CD4-positive, alpha-beta T cell treated with Interleukin-21 for 1 hour (primary cell): ENCODE measurements at places on chromosomes 5 and 9.

DNA sequence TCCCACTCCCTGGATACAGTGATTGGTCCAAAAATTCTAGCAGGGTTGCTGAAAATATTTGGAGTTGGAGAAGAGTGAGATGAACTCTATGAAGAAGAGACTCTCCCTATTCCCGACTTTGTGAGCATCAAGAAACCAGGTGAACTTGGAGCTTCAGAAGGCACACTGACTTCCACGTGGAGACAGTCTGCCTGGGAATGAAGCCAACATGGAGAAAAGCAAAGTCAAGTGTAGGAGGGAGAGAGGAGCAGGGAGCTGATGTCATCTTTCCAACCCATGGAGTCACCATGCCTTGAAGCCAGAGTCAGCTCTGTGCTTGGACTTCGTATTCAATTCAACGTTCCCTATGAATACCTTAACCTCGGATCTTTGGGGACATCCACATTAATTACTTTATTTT is 125.1 kb downstream of the NPR3 start:
- DNase-seq = no peak

DNA sequence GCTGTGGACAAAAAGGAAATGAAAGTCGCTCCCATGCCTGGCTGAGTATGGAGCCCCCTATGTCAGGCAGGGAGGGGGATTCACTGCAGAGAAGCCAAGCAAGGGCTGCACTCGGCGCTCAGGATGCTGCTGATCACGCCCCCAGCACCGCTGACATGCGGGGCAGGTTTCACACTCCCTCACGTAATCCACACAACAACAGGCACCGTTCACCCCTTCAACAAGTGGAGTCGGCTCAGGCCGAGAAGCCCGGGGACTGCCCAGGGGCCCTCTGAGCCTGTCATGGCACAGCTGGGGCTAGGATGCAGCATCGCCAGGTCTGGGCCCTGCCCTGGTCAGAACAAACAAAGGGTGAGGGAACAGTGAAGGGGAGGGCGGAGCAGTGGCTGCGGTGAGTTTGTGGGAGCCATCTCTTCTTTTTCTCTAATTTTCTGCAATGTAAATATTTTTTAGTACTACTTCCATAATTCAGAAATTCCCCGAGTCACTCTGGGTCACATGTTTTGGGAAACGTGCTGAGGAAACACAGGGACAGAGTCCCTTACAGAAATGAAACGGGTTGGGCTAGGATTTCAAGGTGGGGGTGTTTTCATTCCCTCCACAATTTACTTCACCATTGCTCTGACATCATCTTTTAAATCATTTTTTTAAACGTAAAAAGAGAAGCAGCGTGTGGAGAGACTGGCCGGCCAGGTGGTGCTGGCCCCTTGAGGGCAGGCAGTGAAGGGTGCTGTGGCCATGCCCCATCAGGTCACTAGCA is 49.8 kb downstream of the PRRT1B start:
- no peak for DNase-seq

GRCh38 chr5:32094691-32095090 is 79.4 kb downstream of the GOLPH3 start:
- no peak for DNase-seq

GRCh38 chr9:79256691-79257213 is 315.0 kb upstream of the TLE4 start:
- no peak for DNase-seq

GRCh38 chr5:169789417-169789940 is 152.4 kb downstream of the DOCK2 start:
- DNase-seq = no peak

DNA sequence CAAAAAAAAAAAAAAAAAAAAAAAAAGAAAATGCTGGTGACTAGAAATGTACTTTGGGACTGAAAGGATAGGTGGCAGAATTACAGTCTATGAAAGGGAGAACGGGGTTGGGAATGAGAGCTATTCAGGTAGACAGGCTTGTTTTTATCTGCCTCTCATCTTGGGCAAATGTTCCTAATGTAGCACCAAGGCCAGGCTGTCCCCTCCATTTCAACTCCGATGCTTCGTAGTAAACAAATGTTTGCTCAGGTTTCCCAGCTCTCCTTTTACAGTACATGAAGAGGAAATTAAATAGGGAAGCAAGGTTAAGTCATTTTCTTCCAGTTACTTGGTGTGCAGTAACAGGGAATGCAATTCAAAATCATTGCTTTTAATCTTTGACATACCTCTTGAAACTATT is 4.4 kb upstream of the BASP1 start:
- DNase-seq = no peak

- no peak for DNase-seq
Observed at GRCh38 chr5:136636001-136636400, 270.7 kb upstream of the TRPC7 start.

DNA sequence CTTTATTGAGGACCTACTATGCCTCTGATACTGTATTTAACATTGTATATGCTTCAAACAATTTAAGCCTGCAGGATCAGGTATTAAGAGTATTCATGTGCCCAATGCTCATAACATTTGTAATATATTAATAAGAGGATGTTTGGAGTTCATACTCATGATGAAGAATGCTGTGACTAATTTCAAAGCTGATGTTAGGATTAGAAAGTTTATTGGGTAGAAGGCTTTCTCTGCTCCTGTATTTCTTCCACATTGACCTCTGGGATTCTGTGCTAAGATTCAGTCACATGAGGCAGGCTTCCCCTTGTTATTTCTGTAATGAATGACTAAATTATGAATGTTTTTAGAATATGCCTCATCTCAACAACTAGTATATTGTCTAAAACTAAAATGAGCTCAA is 456.4 kb downstream of the NFIB start:
- no peak for DNase-seq
